ENCODE measurements at places on chromosomes 12 and 14.

DNA sequence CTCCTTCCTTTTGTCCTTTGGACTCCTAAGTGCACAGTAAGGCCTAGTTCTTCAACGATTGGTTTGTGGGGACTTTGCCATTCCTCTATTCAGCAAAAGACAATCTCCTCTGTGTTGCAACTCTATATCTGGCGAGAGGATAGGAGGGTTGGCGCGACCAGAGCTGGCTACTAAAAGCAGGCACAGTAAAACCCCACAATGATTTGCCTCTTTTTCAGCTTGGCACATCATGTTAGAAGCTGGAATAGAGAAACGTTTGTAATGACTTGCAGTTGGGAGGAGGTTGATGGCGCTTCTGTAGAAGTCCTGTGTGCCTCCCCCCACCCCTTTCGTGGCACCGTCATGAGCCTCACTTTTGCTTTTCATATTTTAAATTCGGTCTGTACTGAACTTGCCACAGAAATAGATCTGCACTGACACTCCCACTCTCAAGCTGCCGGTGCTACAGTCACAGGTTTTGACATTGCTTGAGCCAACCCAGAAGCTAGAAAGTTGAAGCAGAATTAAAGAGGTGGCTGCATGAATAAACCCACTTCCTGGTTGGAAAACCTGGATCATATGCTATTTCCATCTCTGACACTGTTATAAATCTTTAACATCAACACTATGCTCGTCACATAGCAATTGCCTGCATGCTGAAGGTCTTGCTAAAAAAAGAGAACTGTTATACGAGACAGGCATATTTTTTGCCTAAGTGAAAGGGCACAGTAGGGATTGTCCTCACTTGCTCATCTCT lies 315.3 kb upstream of the PRICKLE1 start:
- no peak for DNase-seq

- no peak for DNase-seq
These were observed 42.5 kb upstream of the PPP1CC start for GRCh38 chr12:110785240-110785639.

DNA sequence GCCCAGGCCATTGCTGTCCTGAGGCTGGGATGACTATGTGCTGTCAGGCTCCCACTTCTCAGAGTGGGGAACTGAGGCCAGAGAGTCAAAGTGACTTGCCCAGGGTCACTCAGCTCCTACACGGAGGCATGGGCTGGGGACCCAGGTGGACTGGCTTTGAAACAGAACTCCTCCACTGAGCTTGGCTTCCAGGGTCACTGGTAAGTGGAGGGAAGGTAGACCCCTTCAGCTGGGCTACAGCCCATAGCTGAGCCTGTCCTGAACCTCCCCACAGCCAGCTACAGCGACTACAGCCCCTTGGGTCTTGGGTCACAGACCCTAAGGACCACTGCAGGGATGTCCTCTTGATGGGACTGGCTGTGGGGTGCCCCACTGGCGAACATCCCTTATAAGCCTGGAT lies 40.3 kb upstream of the TRAF3 start:
- no peak for DNase-seq

- no peak for DNase-seq
These were observed 406.3 kb upstream of the FAR2 start for GRCh38 chr12:28742791-28743190.

GRCh38 chr12:89618113-89618862 lies 90.3 kb downstream of the ATP2B1 start:
- DNase-seq, result no peak

GRCh38 chr12:51890511-51891171 lies 2.7 kb downstream of the ANKRD33 start:
- no peak for DNase-seq

DNA sequence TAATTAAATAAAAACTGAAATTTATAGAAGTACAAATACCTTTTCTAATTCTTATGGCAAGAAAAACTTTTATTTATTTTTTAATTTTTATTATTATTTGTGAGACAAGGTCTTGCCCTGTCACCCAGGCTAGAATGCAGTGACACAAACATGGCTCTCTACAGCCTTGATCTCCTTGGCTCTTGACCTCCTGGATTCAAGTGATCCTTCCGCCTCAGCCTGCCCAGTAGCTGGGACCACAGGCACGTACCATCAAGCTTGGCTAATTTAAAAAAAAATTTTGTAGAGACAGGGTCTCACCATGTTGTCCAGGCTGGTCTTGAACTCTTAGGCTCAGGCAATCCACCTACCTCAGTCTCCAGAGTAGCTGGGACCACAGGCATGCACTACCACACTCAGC lies 47.4 kb downstream of the COCH start:
- DNase-seq, result no peak

GRCh38 chr14:60242429-60242828 lies 6.6 kb upstream of the PPM1A start:
- no peak for DNase-seq

DNA sequence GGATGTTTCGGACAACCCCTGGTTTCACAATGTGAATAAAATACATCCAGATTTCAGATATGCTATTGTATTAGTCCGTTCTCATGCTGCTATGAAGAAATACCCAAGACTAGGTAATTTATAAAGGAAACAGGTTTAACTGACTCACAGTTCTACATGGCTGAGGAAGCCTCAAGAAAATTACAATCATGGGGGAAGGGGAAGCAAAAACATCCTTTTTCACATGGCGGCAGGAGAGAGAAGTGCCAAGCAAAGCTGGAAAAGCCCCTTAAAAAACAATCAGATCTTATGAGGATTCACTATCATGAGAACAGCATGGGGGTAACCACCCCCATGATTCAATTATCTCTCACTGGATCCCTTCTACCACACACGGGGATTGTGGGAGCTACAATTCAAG lies 451.7 kb downstream of the MDGA2 start:
- DNase-seq, result no peak

GRCh38 chr12:91056488-91056887 lies 1.3 kb downstream of the KERA start:
- no peak for DNase-seq

DNA sequence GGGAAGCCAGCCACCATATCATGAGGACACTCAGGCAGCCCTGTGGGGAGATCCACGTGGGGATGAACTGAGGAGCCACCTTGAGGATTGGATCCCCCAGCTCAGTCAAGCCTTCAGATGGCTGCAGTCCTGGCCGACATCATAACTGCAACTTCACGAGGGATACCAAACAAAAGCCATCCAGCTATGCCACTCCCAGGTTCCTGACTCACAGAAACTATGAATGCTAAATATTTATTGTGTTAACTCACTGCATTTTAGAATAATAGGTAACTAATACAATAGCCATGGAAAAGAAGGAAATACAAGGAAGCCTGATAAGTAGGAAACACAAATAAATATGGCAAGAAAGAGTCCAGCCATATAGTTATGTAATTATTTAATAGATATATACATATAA lies 42.1 kb upstream of the FAM222A start:
- no peak for DNase-seq

DNA sequence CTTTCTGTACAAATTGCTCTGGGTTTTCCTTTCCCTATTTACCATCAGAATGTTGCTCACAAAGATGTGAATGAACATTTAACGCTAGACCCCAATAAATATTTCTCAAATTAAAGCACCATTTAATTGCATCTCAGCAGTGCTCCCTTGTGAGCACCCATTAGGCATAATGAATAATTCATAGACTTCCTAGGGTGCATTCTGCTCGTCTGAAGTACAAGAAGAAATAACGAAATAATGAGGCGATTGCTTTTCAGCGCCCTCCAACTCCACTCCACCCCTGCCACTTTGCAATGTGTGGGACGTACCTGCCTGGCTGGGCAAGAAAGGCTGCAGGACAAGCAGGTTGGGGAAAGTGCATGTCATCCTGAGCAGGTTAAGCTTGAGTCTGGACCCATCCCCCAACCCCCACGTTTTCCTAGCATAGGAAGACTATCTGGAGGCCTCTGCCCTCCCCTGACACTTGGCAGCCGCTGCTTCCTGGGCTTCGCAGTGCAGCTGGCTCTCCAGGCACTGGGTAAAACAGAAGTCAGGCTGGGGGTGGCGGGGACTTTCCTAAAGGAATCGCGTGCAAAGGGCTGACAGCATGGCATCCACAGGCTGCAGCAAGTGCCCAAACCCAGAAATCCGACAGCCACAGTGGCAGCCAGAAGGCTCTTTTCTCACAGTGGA lies 253.7 kb downstream of the DUSP6 start:
- no peak for DNase-seq

- no peak for DNase-seq
These were observed 74.3 kb downstream of the ANO6 start for GRCh38 chr12:45290216-45290605.

- DNase-seq, result no peak
These were observed 35.5 kb downstream of the STXBP6 start for GRCh38 chr14:25014440-25014839.

- DNase-seq, result no peak
These were observed 73.4 kb downstream of the ZNF664 start for GRCh38 chr12:124046456-124046740.

- no peak for DNase-seq
These were observed 448.1 kb upstream of the DCN start for GRCh38 chr12:91630596-91631293.

DNA sequence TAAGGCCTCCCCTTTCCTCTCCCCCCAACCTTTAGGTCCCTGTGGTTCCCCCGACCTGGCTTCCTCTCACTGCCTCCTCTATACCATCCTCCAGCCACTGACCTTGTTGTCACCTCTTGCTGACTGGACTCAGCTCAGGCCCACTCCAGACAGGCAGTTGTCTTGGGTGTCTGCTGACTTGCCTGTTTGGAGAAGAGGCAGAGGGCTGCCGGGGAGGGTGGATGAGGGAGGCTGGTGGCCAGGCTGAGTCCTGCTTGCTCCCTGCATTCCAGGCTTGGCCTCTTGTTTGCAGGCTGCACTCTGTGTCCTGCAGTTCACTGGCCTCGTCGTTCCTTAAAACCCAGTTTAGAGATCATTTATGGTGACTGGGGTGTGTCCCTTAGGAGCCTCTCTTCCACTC lies 31.0 kb upstream of the RD3L start:
- no peak for DNase-seq

GRCh38 chr12:57242329-57242690 lies 8.7 kb downstream of the STAC3 start:
- no peak for DNase-seq

GRCh38 chr12:29561664-29562071 lies 64.2 kb upstream of the OVCH1 start:
- DNase-seq, result no peak

DNA sequence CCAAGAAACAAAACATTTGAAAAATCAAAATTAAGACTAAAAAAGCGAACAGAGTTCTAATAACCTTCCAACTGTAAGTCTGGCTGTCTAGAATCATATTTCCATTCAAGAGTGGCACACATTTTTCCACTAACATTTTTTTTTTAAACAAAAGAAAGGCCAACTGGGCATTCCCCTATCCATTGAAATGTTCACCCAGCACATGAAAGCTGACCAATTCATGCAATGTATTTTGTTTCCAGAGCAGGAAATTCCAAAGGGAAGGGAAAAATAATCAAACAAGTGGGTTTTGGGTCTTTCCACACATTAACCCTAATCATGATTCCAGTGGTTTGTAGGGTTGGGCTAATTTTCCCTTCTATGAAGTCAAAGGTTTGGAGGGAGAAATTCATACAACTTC lies 206.5 kb downstream of the CALM1 start:
- DNase-seq, result no peak

- no peak for DNase-seq
These were observed 74.4 kb upstream of the TRHDE start for GRCh38 chr12:72197790-72198189.

DNA sequence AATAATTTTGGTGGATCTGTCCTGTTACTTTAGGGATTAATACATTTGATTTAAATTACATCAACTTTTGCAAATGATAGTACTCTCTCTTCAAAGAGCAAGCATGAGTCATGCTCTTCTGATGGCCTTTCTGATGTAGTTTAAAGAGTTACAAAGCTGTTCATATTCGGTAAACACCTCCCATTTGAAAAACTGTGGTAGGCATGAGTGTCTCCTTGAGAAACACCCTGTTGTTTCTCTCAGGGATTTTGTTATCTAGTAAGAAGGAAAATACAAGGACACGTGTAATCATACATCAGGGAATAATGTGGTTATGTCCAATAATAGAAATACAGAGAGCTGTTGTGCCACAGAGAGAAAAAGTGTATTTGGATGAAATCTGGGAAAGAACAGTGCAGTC lies 53.3 kb upstream of the E2F7 start:
- no peak for DNase-seq

DNA sequence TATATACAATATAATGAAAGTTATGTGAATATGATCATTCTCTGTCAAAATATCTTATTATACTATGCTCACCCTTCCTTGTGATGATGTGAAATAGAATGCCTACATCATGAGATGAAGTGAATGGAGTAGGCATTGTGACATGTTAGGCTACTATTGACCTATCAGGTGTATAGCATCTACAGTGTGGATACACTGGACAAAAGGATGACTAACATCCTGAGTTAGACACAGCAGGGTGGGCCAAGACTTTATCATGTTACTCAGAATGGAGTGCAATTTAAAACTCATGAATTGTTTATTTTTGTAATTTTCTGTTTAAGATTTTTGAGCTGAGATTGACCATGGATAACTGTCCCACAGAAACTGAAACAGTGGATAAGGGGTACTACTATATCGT lies 53.4 kb upstream of the NAV3 start:
- DNase-seq, result no peak

- no peak for DNase-seq
These were observed 759.8 kb upstream of the MDGA2 start for GRCh38 chr14:48435221-48435620.

- DNase-seq, result no peak
These were observed 29.6 kb downstream of the CCDC92 start for GRCh38 chr12:123942911-123943648.

- no peak for DNase-seq
These were observed 3.5 kb upstream of the PHLDA1 start for GRCh38 chr12:76035045-76035444.

DNA sequence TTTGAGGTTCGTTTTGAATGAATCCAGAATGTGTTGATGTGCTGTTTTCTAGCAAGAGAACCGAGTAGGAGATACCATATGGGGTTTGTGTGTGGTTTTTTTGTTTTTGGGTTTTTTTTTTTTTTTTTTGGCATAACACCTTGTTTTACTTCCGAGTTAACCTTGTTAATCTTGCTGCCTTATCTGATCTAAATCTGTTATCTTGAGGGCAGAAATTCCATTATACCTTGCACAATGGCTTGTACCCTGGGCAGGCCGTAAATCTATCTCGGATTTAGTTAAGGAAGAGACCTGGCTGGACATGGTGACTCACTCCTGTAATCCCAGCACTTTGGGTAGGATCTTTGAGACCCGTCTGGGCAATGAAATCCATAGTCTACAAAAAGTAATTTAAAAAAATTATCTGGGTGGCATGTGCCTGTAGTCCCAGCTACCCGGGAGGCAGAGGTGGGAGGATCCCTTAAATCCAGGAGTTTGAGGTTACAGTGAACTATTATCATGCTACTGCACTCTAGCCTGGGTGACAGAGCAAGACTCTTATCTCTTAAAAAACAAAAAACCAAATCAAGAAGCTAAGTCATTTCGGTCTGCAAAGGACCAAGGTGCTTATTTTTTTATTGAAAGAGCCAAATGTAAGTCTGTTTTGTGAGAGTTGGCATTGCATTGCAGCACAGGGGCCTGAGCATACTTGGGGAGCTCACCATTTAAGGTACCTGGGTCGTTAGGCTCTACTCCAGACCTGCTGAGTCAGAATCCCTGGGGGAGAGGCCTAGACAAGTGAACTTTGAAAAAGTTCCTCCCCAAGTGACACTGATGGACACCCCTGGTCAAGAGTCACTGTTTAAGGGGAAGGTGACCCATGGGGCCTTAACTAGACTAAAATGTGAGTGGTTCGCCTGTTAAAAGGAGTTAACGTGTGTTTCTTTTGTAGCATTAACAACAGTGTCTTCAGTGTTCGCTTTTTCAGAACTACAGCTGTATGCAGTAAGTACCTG lies 6.7 kb downstream of the DLST start:
- no peak for DNase-seq

Data from thymus (tissue), 14 donors.